ENCODE measurements at places on chromosomes 7 and 10.

DNA sequence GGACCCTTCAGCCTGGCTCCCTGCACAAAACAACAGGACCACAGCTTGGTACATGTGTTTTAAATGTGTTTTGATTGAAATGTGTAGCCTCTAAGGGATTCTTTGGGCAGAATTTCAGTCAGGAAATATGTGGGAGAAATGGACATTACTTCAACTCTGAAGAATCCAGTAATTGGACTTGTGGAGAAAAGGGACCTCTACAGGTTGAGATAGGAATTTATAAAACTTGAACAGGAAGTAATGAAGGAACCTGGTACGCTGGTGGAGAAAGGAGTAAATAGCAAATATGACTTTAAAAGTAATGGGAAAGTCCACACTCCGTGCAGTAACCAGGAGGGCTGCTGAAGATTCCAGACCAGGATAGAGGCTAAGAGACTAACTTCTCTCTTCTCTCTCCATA is 220.5 kb downstream of the LHFPL3 start:
- no peak for DNase-seq

DNA sequence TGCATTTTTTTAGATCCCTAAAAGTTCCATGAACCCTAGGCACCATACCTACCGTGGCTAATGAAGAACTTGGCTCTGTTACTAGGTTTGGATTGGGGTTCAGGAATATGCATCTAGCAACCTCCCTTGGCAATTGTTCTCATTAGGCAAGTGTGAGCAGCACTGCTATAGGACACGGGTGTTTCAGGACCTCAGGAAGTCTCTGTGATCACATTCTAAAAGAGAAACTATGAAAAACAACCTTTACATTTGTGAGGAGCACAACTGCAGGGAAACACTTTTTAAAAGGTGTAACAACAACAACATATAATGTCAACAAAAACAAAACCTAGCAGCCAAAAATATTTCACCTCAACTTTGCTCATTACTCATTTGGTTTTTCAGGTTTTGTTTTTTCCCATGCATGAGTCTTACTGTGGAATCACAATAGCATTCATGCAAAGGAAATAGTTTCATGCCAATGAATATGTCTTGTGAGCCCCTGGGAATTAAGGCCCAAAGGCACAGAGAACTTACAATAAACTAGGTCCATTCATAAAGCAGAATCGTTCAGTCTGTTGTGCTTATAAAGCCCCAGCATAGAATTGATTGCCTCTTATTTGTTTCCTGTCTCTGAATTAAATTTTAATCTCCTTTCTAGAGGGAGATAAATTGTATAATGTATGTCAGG is 255.7 kb upstream of the DGKB start:
- no peak for DNase-seq

GRCh38 chr10:6984971-6985370 is 404.9 kb upstream of the PRKCQ start:
- DNase-seq, result no peak

DNA sequence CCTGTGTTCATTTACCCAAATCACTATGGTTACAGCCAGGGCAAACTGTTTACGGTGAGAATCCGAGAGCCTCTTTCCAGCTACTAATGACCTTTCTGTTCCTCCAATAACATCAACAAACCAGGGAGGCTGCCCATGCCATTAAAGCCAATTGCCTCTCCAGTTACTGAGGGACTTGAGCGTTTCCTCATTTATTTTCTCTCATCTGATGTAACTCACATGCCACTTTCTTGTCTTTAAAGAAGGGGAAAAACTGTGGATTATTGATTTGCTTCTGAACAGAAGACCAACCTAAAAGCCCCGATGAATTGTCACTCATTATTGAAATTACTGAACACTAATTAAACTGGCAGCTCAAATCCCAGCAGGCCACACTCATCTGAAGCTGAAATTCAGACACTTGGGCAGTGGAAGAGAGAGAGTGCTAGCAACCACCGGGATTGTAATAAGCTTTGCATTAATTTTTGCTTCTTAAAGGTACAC is 595.8 kb upstream of the MKI67 start:
- no peak for DNase-seq

DNA sequence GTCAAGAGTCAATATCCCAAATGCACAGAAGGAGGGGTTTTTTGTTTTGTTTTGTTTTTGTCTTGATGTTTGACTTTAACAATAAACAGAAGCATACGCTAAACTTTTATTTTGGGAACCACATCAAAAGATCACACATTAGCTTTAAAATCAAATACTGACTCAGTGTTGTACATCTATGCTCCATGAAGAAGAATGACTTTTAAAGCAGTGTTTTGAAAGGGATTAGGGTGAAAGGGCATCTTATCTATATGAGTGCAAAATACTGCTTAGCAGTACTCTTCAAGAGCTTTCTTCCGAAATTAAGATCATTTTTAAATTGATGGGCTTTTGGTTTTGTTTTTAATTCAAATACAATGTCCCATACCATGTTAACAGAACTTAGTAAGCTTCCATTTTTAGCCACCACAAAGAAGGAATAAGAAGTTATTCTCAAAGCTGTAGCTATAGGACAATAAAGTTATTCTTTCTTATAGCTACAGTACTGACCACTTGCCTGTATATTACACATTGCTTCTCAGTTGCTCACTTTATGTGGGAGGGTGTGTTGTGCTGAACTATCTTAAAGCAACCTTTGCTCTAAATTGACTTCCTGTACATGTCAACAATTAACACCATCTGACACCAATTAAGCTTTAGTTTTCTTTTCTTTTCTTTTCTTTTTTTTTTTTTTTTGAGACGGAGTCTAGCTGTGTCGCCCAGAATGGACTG is 144.3 kb upstream of the KAT6B start:
- no peak for DNase-seq

DNA sequence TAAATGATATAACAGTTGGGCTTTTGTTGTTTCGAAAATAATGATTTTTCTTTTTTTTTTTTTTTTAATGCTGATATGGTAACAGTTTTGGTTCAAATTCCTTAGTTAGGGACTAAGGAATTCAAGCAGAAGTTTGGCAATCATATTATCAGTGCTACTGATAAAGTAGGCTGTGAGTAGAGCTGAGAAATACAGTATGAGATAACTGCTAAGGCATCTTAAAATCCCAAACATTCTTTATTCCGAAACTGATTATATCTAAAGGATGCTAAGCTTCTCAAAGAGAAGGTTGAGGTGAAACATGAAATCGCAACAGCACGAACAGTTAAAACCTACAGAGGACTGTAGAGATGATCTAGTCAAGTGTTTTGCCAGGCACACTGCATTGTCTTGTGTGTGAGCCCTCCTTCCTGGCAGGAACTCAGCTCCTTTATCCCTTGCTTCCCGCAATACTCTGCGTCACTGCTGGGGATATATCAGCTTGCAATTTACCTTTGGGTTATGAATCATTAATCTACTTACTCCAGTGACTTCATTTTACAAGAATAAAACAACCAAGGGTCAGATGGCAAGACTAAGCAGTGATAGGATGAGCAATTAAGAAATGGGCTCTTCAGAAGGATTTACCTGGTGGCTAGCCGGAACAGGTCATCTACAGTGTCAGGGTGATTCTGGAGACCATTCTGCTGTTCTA is 36.7 kb downstream of the IRF5 start:
- DNase-seq, result no peak

DNA sequence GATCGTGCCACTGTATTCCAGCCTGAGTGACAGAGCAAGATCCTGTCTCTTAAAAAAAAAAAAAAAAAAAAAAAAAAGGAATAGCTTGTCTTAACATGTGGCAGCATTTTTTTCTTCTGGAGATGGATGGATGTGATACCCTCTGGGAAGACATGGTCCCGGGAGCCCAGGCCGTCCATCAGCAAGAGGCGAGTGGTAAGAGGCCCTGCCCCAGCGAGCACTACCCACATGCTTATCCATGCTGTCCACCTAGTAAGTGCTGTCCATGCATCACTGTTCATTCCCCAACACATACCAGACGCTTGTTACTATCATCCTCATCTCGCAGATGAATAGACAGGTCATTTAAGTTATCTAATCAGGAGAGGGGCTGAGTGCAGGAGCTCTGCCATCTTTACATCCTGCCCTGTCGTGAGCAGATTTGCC is 12.9 kb downstream of the ATP6V1F start:
- no peak for DNase-seq

DNA sequence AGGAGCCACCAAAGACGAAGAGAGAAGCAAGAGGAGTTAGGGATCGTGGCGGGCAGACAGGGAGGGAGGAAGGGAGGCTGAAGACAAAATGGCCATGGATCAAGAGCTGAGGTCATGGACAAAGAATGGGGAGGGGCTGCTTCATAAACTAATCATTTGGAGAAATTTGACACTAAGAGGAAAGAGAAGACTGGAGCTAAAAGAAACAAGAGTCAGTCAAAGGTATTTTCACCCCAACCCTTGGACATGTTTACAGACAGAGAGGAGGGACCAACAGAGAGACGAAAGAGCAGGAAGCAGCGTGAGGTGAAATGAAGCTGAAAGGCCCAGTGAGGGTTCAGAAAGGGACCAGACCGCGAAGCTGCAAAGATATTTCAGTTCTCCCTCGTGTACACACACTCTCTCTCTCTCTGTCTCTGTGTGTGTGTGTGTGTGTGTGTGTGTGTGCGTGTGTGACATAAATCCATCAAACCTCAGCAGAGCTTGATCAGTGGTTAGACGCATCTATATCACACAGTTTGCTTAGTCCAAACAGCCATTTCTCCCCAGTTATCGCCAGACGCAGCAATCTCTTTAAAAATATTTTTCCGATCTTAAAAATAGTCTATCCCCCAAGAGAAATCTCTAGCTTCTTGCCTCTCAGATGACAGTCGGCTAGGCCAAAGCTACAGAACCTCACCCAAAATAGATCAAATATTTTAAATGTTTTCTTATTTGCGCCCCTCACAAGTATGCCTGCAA is 12.5 kb upstream of the CALD1 start:
- peak; percentile 67 for DNase-seq

Measured in GM20000 (cell line).